NCI-H1694 treated with DMSO at 0.1 percent for 48 hours (cell line): ENCODE measurements at places on chromosomes 5 and 9.

DNA sequence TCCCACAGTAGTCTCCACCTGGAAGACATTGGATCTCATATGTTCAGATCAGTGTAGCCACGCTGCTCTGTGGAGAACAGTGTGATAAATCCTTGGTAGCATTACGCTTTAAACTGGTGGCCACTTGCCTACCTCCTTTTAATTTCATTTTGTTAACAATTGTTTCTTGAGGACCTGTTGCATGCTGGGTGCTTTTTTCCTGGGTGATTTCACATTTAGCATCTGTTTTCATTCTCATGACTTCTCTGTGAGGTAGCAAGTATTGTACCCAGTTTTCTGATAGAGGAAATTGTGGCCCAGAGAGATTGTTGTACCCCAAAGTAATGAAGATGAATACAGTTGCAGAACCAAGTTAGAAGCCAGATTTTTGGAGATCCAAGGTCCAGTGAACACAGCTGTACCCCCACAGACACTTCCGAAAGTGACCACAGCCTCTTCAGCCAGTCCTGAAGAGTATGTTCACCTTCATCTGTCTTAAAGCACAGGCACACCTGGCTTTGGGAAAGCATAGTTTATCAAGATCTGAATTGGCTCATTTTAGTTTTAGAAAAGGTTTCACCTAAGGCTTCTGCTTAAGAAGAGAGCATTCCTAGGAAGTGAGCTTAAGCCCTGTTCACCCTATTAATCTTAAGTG, 75.2 kb downstream of the F2RL2 start:
- no peak for DNase-seq

DNA sequence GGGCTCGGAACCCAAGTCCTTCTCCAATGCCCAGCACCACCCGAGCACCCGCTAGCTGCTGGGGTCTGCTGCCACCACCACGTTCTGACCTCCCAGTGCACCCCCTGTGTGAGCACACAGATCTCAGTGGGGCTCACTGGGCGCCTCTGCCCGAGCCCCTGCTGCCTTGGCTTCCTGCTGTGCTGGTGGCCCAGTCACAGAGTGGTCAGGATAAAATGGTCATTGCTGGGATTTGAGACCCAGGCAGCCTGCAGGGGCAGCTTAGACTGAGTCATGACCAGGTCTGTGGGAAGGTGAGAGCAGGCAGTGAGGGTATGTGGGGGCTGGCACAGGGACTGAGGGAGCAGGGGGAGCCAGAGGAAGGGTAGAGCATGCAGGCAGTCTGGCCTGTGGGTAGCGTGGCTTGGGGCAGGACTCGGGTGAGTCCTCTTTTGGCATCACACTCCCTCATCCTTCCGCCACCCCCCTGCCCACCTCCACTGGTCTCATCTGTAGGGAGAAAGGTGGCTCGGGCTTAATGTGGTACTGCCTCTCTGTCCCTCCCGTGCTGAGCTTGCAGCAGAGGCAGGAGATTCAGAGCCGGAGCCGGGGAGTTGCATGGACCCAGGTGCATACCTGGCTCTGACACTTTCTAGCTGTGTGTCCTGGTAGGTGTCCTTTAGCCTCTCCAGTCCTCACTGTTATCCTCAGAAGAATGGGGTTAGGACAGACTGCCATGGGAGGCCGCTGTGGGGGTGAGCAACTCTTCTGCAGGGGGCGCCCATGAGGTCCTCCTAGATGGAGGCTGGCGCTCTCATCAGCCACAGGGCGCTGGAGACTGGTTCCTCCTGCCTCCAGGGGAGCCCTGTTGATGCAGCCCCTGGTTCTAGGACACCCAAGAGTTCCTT, 32.1 kb downstream of the USP20 start:
- DNase-seq = no peak

DNA sequence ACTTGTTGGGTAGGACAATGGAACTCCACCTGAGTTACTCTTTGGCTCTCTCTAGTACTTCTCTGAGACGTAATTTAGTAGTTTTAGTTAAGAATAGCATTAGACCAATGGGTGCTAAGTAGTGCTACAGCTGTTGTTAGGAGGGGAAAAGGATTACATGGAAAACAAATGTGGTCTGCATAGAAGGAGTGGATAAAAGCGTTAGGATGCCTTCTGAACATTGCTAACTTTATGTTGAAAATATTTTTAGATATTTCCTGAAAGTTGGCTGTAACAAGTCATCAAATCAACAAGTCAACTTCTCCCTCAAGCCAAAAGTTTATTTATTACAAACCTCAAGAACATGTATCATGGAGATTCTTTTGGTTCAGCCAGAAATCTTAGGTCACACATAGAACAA, 409.5 kb upstream of the MEF2C start:
- DNase-seq = no peak

DNA sequence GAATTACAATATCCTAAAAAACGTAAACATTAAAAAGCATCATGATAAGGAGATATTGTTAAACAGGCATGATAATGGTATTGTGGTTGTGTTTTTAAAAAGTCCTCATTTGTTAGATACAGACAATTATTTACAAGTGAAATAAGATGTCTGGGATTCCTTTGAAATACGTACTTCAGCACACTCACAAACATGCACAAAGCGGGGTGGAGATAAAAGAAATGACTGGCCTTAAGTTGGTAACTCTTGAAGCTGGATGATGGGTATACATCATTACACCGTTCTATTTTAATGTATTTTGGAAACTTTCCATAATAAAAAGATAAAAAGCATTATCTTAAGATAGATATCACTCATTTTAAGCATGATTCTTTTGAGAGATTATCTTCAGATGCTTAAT, 1.0 kb downstream of the FAM200C start:
- DNase-seq = no peak

- no peak for DNase-seq
Observed at GRCh38 chr9:68883224-68883623, 130.7 kb downstream of the PRKACG start.

DNA sequence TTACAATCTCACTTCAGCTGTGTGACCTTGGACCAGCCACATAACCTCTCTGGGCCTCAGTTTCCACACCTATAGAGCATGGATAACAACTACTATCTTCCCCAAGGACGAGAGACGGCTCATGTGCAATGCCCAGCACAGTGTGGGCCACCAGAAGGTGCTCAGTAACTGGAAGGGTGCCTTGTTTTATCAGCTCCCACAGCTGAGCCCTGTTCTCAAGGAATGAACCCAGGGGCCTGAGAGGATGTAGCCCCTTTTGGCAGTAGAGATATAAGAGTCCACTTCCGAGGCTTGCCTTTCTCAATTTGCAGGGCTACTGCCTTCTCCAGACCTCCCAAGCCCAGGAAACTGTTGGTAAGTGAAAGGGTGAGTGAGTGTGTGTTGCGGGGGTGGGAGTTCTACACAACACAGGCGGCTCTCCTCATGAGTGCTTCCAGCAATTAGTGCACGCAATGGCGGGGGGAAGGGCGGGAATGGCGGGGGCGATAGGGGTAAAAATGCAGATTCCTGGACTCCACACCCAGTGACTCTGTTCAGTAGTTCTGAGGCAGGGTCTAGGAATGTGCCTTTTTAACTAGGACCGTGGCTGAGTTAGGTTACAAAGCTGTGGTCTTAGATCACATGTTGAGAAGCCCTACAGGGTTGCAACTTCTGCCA, 185.1 kb downstream of the FSTL4 start:
- no peak for DNase-seq

DNA sequence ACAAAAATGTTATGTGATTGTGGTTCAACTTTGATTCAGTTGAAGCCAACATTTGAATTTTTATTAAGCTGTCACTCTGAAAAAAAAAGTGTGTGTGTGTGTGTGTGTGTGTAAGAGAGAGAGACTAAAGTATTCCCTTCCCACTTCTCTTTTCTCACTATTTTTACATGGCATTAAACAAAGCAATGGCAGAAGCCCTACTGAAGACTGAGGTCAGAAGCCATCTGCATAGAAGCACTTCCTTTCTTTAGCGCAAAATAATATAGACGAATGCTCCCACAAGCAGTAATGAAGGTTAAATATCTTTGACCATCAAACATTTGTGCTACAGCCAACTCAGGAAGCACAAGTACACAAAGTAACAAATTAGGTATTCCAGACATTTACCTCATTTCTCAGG, 540.5 kb downstream of the KCTD16 start:
- DNase-seq = no peak

DNA sequence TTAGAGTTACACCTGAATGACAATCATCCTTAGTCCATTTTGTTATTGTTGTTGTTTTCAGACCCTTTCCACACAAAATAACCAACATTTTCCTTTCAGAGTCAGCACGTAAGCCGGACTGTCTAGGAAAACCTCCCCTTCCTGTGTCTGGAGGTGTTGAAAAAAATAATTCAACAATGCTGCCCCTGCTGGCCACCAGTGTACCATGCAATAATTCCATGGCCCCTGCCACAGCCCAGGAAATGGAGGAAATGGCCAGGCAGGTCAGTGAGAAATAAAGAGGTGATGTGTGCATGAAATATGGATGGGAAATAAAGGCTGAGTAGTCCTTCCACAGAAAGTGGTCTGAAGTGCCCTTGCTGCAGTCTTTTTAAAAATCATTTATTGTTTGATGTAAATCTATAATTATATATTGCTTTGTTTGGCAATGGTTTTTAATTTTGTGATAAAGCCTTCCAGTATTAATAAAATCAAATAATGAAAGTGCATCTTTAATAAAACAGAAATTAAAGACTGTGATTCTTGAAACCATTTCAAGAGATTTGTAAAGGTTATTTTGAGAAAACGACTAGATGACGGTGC, 152.8 kb upstream of the PAPPA start:
- peak; percentile 5 for DNase-seq

GRCh38 chr5:6112125-6112524, 266.2 kb downstream of the MED10 start:
- DNase-seq = no peak

- no peak for DNase-seq
Observed at GRCh38 chr9:113705928-113706519, 170.1 kb upstream of the ZNF618 start.

DNA sequence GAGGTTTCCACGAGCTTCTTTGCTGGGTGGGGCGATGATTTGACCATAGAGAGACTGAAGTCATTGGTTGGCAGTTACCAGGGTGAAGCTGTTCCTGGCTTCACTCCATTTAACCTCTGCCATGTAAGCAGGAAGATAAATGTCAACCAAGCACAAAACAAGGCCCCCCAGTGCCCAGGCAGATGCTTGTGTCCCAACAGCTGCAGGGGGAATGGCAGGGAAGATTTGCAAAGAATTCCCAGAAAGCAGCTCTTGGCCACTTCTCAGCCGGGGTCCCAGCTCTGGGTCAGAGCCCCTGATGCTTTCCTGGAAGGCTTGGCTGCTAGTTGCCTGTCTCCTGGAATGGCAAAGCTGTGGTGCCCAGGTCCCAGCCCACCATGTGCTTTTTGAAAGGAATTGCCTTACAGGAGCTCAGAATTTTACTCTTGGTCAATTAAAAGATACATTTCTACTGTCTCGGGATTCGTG, 383.4 kb downstream of the ENC1 start:
- DNase-seq = no peak

DNA sequence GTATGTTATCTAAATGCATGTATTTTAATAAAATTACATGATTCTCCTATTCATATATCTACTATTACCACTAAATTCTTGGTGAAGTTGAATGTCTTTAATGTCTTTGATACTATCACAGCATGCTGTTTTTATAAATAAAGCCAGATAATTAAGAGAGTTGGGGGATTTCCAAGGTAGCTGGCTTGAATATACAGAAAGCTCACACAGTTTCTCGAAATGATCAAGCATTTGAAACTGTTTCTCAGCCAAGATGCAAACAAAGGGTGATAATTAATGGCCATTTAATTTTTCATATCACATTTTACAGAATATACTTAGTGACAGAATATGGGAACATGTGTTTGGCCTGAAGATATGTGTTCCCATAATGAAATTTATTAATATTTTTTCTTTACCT, 145.6 kb upstream of the CDH12 start:
- no peak for DNase-seq

- no peak for DNase-seq
Observed at GRCh38 chr9:127162046-127162863, 39.8 kb upstream of the ANGPTL2 start.

DNA sequence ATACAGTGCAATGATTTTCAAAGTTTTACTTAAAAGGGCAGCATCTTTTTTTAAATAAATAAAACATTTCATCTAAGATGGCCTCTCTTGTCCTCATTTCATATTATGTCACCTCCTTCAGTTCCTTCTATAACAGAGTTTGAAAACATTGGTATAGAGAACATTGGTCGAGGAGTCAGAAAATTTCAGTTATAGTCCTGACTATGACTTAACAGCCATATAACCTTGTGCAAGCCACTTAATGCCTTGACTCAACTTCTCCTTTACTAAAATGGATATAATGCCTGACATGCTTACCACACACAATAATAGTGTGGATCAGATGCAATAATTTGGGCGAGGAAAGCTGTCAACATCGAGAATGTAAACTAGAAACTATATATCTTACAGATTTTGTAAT, 22.6 kb downstream of the SSBP2 start:
- no peak for DNase-seq

GRCh38 chr9:79471580-79472543, 99.9 kb upstream of the TLE4 start:
- peak; percentile 5 for DNase-seq

GRCh38 chr5:68490406-68490805, 274.9 kb downstream of the PIK3R1 start:
- no peak for DNase-seq

DNA sequence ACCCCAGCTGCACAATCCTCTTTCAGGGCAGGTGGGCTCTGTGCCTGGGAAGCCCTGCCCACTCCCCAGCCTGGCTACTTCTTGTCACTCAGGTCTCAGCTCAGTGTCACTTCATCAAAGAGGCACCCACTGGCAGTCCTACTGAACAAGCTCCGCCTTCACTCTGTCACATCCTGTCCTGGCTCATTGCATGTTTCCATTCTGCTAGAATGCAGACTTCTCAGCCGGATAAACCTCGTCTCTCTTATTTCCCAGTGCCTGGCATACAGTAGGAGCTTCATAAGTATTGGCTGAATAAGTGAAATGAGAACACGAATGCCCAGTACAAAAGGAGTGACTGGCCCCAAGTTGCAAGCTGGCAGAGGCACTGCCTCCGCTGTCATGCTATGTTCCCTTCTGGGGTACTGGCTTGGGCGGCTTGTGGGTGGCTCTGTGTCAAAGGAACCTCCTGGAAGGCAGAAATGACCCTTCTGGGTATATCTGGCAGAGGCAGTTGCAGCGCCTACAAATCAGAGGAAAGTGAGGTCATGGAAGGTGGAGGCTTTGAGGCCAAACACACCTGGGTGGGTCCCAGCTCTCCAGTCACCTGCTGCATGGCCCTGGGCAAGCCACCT, 98.3 kb upstream of the PHYKPL start:
- no peak for DNase-seq

- no peak for DNase-seq
Observed at GRCh38 chr5:128813317-128814070, 151.8 kb upstream of the SLC27A6 start.

DNA sequence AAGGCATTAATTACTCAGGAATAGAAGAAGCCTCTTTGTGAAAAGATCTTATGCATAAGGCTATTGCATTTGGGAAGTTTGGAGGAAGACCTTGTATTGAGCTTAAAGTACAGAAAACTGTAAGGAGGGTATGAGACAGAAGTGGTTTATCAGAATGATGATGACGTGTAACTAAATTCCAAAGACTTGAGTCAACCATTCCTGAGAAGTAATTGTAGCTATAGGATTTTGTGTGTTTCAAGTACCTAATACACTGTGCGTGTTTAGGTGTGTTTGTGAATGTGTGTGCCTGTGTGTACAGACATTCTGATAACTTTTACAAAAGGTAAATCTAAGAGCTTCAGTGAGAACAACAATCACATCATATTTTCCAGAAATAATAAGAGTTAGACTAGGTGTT, 46.5 kb upstream of the IRX2 start:
- no peak for DNase-seq
